T47D (cell line): ENCODE measurements at places on chromosomes 6 and 20.

- no peak for DNase-seq
These were observed 6.9 kb downstream of the LAMA2 start for GRCh38 chr6:128889870-128890269.

GRCh38 chr6:121309768-121310469 lies 24.4 kb downstream of the TBC1D32 start:
- DNase-seq = no peak

GRCh38 chr6:53130569-53131290 lies 17.9 kb downstream of the GCM1 start:
- DNase-seq = no peak

- DNase-seq = no peak
These were observed 18.5 kb upstream of the WFDC10A start for GRCh38 chr20:45611054-45611453.

DNA sequence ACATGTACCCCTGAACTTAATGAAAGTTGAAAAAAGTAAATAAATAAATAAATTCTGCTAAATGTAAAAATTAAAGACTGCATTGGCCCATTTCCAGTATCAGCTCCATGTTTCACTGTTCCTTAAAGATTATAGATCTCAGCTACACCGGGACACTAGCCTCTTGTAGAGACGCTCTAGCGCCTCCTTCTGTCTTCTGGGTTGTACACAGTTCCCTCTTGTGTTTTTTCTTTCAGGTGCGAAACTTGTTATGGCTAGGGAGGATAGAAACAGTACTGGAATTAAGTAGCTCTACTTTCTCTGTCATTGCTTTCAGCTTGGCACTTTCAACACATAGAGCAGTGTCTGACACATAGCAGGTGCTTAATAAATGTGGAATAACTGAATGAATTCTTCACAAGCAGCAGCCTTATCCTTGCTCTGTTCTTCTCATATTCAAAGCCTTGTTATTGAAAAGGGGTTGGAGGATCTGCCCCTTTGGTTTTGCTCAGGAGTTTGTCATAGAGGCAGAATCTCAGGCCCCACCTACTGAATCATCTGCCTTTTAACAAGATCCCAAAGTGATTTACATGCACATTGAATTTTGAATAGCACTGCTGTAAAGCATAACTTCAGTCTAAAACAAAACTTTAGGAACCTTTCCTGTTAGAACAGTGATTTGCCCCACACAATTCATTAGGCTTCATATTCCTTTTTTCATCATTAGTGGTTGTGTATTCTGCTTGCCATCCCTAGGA lies 92.3 kb downstream of the FIG4 start:
- DNase-seq = no peak

DNA sequence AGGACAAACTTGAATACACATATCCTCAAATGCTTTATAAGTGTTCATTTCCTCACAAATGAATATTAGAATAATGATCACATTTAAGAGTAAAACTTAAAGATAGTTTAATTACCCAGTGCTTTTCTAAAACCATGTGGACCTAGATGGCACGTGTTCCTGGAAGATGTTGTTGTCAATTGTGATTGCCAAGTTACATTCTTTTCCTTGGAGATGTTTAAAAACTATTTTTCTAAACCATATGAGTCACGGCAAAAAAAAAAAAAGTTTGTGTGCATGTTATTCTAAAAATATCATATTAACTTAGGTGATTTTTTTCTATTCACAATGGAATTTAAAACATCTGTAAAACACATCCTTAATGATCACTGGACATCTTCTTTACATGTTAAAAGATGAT lies 51.1 kb downstream of the RCAN2 start:
- no peak for DNase-seq

DNA sequence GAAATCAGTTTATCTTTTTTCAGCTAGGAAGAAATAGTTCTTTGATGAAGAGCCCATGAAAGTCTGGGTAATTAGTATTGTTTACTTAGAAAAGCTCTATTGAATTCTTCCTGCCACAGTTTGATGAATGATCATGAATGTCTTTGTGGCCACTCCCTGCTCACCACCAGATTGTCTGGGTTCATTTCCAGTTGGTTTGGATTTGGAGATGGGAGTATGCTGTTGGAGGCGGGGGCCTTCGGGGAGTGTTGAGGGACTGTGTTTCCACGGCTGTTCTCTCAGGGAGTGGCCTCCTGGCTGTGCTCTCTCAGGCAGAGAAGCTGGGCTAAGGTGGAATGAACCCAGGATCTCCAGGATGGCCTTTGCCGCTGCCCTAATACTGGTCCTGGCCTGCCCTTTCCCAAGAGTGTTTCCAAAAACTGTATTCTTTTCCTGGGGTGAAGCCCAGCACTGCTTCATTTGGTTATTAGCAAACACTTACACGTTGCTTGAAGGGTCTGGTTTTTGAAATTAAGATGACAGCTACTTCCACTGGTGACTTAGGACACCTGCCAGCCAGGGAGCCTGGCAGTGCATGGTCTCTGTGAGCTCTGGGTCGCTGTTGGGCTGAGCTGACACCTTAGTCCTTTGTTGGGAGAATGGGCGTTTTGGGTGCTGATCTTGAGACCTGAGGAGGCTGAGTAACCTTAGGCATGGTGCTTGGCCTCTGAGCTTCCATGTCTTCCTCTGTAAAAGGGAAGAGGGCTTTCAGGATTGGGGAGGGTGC lies 23.2 kb downstream of the PRPF6 start:
- no peak for DNase-seq

- DNase-seq = no peak
These were observed 37.9 kb upstream of the SLC23A2 start for GRCh38 chr20:5039255-5039657.
